ENCODE measurements at places on chromosomes 6 and 20.
A peak's percentile ranks its signal among the peaks of the same experiment; 100 is the strongest.

DNA sequence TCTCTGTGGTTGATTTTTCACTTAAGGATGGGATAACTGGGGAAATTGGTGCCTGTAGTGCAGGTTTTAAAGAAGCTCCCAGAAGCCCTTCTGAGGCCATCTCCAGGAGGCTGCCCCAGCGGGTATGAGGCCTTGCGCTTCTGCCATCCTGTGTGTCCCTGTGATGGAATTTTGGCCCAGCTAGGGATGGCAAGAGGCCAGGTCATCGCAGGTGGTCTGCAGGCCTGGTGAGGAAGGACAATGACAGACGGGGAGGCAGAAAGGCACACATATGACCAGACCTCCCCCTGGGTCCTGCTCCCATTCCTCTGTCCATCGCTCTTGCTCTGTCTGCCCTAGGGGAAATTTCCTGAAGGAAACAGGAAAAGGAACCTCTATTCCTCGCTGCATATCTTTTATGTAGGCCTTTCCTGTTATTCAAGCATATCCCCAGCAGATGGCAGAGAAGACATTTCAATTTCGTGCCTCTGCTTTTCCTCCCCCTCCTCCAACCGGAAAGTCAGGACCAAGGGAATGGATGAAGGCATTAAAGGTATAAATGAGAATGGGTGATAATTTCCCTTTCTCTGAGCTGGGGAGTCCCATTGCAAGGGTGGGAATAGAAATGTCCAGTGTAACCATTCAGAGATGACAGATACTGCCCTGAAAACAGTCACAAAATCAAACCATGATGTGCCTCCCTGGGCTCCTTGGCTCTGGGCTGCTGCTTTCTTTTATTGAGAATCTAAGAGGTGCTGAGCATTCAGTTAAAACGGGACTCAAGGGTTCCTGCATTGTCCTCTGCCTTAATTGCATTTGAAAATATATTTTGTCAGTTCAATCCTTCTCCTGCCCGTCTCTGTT is 17.6 kb upstream of the HLA-F start:
- peak; percentile 6 for DNase-seq

GRCh38 chr20:18585134-18585533 is 2.7 kb upstream of the DTD1 start:
- DNase-seq, result no peak

DNA sequence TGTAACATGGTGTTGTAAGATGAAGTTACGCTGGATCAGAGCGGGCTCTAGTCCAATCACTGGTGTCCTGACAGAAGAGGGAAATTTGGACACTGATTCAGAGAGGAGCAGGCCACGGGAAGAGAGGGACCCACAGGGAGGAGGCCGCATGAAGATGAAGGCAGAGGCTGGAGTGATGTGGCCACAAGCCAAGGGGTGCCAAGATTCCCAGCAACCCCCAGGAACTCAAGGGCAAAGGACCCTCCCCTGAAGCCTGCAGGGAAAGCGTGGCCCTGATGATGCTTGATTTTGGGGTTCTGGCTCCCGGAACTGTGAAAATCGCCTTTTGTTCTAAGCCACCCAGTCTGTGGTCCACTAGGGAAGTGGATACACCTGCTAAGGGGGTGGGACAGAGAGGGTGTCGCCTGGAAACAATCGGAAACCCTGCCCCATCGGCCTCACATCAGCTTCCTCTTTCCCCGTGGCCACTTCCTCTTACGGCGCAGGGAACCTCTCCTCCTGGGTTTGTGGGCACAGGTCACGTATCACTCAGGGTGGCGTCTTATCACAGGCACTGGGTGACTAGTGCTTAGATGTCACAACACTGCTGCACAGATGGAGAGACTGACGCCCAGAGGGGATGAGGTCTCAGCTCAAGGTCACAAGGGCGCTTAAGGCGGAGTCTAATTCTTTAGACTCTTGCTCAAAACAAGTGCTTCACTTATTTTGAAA is 58.0 kb downstream of the SULF2 start:
- DNase-seq, result no peak

DNA sequence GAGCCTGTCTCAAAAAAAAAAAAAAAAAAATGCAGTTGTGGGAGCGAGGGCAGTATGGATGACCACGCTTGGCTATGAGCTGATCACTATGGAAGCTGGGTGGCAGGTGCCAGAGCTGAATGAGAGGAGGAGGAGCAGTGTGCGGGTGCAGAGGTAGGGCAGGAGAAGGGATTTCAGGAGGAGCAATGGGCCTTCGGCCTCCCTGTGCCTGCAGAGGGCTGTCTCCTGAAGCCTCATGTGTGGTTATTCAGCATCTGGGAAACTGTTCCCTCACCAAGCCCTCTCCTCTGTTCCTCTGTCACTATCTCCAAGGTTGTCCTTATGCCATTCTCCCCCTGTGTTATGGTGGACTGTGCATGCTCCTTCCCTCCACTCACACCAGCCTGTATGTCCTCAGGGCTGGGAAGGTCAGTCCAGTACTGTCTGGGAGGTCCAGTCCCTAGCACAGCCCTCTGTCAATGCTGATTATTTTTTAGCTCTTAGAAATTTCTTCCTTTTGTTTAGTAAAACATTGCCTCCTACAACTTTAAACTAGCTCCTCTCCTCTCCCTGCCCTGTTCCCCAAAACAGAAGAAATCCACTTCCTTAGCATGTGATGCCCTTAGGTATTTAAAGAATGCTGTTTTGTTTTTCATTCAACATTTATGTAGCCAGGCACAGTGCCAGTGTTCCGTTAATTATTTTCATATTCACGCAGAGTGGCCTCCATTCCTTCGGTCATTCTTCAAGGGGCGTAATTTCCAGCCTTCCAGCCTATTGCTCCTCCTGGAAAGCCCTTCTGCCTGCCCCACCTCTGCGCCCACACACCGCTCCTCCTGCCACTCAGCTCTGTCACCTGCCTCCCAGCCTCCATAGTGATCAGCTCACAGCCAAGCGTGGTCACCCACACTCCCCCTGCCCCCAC is 48.9 kb downstream of the CNBD2 start:
- DNase-seq, result peak; percentile 66

DNA sequence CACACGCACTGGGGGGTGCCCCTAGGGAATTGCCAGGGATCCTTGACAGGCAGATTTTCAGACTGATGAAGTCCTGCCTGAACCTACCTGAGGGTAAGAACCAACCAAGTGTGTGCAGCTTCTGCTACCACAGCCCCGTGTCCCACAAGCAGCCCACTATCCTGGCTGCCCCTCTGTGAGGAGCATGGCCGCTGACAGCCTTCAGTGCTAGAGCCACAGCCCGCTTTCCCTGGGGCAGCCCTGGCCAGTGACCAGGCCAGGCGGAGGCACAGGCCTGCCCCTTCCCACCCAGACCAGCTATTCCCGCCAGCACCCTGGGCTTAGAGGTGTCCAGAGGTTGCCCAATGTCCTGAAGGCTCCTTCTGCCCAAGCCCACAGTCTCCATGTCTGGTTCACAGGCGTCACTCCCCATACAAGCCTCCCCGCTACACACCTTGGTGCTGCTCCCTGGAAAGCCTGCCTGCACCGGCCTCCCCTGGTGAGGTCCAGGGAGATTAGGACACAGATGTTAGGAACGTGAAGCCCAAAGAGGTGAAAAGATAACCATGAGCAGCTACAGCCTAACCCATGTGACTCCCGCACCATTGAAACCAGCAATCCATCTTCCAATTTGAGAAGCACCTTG is 207.0 kb downstream of the SYNDIG1 start:
- DNase-seq, result no peak
